ENCODE measurements at places on chromosomes 3 and 15.

DNA sequence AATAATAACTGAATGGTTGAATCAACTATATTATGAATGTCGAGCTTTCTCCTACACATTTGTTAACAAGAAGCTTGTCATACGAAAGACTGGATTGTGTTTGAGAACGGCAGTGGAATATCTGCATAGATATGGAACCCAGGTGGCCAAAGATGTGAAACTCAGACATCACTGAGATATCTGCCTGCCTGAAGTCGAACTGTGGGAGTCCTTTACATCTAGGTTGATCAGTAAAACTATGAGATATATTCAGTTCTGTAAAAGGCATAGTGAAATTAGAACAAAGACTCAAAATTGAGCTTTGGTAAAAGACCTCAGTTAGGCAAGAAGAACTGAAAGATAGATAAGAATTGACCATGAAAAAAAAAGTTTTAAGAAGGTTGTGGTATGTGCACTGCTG is 41.5 kb upstream of the TOP2B start:
- no peak for DNase-seq

DNA sequence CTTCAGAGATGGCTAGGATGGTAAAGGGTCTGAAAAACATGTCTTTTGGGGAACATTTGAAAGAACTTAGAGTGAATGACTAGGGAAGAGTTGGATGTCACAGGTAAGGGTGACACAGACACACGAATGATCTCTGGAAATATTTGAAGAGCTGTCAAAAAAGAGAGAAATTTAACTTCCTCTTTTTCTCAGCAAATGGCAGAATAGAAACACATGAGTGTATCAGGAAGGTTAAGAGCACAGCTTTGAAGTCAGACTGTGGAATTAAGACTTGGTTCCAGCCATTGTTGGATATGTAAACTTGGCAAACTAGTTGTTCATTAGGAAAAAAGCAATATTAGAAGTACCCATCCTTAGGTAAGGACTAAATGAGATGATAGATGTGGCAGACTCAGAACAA is 117.7 kb downstream of the IMPG2 start:
- DNase-seq: no peak

GRCh38 chr3:171688002-171688401 is 122.3 kb downstream of the PLD1 start:
- DNase-seq: no peak

GRCh38 chr3:23791678-23792077 is 14.1 kb upstream of the UBE2E1 start:
- no peak for DNase-seq

- DNase-seq: peak; percentile 34
Observed at GRCh38 chr15:92714077-92714476, 58.5 kb upstream of the FAM174B start.

- no peak for DNase-seq
Observed at GRCh38 chr15:91929509-91929908, 76.0 kb downstream of the SLCO3A1 start.

DNA sequence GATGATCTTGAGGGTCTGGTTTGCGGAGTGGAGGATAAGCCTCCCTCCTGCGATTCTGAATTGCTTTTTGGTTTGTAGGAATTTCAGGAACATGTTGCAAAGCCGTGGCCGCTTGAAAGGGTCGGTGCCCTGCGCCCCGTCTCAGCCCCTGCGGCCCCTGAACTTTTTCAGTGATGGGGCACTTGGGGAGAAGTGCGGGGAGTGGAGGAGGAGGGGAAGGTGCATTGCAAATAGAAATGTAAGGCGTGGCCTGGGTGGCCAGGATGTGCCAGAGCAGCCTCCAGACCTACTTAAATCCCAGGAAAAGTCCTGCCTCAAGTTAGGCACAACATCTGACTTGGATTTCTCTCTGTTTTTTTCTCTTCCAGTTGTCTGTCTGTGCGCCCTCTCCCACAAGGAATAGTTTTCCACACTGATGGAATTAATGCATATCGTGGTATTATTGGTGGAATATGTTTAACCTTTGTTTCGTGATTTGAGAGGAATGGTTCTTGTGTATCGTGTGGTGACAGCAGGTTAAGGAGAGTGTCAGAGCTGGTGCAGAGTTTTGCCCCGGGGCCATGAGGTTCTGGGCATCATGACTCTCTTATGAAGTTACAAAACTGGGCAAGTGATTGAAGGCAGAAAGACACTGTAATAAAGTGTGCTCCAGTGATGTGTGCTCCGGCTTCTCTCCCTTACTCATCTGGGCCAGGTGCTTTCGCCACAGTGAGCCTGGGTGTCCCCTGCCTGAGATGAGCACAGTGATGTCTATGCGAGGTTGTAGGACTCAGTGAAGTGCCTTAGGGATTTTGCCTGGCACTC is 153.8 kb downstream of the PGPEP1L start:
- no peak for DNase-seq

- DNase-seq: no peak
Observed at GRCh38 chr15:64082757-64083156, 10.9 kb downstream of the CIAO2A start.

DNA sequence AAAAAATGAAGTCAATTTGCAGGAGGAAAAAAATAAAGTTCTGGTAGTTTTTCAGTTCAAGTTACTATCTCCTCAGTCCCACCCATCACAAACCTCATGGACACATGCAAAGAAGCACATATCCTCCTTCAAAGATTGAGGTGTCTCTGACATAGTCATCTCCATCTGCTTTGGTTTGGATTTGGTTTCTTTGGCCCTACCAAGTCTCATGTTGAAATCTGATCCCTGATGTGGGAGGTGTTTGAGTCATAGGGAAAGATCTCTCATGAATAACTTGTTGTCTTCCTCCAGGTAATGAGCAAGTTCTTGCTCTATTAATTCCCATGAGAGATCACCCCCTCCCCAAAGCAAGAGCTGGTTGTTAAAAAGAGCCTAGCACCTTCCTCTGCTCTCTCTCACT is 446.8 kb downstream of the IGSF11 start:
- DNase-seq: no peak

GRCh38 chr3:26652164-26652563 is 29.6 kb downstream of the LRRC3B start:
- no peak for DNase-seq

DNA sequence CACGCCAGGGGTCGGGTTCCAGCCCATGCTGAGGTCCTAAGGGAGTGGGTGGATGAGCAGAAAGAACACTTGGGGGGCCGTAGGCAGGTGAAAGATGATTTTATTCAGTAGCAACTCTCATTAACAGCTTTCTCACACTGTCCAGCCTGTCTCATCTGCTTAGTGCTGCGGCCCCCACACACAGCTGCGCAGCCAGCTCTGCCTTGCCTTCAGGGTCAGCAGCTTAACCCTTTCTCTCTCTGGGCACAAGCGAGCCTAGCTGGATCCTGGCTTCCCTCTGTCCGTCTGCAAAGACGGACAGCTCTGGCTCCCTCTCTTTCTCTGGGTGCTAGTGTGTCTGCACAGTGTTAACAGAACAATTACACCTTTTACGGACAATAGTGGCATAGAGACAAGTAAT is 21.3 kb downstream of the NPAP1 start:
- no peak for DNase-seq

- no peak for DNase-seq
Observed at GRCh38 chr15:31393444-31394091, 66.9 kb downstream of the KLF13 start.

DNA sequence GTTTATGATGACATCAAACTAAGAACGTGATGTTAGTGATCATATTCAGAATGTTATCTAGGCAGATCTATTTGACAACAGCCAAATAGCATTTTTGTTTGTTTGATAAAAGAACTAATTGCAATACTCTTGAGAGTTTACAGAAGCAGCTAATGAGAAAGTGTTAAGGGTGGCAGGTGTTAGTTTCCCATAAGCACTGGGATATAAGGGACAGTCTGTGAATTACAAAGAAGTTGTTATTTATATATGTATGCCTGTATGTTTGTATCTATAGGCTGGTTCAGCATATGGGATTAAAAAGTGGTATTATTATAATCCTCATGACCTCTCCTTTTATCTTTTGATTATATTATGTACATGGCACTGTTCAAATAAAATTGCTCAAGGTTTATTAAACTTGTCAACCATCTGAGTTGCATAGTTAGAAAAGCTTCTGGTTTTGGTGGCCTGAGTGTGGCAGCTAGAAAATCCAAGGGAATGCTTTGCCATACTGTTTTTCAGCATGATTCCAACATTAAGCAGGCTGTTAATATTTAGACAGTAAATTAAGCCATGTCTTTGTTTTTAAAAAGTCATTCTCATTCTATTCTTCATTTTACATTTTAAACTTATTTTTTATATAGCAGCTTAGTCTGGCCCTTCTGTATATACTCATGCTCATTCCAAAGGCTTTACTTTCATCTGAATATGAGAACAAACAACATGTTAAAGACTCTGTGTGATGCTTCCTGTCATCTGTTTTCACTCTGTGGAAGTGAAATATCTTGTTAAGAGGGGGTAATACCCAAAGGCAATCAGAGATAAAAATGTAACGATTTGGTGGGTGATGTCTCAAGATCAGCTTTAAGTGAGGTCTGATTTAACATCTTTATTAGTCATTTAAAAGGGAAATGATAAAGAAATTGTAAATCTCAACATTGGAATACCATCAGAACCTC is 13.1 kb downstream of the ROBO2 start:
- DNase-seq: no peak

DNA sequence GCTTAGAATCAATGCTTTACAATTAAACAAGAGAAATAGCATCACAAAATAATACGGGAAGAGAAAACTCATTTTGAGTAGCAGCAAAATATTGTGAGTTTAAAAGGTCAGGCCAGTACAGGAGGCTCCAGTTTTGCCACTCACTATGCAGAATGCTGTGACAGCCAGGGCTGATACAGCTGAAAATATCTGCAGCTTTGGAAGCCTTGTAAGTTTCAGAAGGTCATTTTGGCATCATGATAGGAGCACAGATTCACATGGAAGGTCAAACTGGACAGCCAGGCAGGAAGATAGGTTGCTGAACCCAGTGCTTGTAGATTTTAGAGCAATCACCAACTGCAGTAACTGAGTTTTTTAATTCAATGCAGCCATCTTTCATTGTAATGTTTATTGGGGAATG is 14.1 kb downstream of the MBNL1 start:
- no peak for DNase-seq

DNA sequence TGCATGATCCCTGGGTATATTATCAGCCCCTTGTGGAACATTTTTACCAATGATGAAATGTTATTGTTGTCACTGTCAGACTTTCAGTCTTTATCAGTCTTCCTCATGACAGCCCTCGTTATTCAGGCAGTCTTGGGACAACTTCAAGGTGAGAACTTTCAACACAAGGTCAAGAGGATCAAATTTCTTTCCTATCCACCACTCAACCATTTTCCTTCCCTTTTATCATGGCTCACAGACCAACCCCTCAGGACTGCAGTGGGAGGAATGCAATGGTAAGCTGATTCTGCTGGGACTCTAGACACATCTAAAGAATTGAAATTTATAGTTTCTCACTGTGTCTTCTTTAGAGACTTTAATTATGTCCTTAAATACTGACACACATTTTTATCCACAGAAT is 107.0 kb upstream of the LSAMP start:
- no peak for DNase-seq

DNA sequence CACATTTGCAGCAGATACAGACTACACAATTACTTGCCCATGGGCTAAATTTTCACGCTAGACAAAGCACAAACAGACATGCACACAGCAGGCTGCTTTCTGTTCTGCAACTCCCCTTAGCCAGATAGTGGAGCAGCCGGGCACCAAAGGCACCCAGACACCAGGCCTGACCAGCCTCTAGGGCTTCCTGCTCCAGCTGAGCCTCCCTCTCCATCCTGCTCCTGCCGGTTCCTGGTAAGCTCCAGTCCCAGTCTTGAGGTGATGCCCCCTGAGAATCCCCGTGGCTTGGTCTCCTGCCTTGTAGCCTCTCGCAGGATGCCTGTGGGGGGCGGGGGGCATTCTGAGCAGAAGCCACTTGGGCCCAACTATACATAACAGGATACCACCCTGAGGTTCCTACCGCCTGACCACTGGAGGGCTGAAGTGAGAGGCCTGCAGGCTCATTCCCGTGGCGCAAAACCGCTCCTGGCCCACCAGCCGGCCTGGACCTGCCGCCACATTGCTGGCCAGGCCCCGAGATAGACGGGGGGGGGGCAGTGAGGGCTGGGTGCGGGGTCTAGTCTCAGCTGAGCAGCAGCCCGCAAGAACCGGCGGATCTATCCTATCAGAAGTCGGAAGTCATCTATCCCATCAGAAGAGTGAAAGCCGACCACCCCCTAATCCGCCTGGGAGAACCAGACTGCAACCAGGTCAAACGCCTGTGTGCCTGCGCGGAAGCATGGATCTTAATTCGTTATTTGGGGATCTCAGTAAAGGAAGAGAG is 3.9 kb downstream of the FOXL2 start:
- DNase-seq: no peak

DNA sequence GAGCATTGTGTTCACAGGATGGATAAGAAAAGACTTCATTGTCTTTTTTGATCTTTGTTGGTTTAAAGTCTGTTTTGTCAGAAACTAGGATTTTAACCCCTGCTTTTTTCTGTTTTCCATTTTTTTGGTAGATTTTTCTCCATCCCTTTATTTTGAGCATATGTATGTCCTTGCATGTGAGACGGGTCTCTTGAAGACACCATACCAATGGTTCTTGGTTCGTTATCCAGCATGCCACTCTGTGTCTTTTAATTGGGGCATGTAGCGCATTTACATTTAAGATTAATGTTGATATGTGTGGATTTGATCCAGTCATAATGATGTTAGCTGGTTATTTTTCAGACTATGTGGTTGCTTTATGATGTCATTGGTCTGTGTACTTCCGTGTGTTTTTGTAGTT is 687.0 kb downstream of the NAALADL2 start:
- DNase-seq: no peak

GRCh38 chr15:85142312-85142711 is 160.7 kb downstream of the PDE8A start:
- no peak for DNase-seq

- DNase-seq: no peak
Observed at GRCh38 chr3:136639069-136639468, 113.1 kb downstream of the STAG1 start.

DNA sequence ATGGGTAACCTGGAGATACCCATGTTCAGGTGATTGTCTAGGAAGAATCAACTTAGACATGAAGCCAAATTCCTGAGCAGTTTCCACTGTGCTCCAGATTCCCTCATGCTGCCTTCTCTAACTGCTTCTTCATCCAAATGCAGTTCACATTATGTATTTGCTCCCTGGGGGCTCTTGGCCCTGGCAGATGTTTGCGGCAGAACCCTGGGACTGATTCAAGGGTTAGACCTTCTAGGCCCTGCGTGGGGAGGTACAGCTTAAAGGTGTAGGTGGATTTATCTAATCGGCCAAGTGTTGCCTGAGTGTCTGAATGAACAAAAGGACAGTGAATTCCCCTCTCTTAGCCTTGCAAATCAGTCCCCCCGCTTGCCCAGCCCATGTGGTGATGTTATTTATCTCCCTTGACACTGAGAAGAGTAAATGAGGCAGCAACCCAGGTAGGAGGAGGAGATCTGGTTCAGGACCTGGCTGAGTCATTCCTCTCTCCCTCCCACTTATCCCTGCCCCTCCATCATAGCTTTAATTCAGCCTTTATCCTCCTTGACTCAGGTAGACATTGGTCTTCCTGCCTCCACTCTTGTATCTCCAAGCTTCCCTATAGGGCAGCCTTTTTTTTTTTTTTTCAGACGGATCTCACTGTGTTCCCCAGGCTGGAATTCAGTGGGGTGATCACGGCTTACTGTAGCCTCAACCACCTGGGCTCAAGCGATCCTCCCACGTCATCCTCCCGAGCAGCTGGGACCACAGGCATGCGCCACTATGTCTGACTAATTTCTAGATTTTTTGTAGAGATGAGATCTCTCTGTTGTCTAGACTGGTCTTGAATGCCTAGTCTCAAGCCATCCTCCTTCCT is 54.8 kb downstream of the MAGEF1 start:
- DNase-seq: no peak

GRCh38 chr15:71148048-71148447 is 32.8 kb downstream of the THSD4 start:
- no peak for DNase-seq
